Stimulated activated CD8-positive, alpha-beta memory T cell treated with anti-CD3 and anti-CD28 coated beads, Interleukin-12 subunit alpha, Interleukin-12 subunit beta, amount 100 ng/mL, for 4 hours (primary cell): ENCODE measurements at places on chromosomes 1 and 21.

GRCh38 chr1:119635811-119636390 lies 12.2 kb downstream of the ZNF697 start:
- no peak for DNase-seq

DNA sequence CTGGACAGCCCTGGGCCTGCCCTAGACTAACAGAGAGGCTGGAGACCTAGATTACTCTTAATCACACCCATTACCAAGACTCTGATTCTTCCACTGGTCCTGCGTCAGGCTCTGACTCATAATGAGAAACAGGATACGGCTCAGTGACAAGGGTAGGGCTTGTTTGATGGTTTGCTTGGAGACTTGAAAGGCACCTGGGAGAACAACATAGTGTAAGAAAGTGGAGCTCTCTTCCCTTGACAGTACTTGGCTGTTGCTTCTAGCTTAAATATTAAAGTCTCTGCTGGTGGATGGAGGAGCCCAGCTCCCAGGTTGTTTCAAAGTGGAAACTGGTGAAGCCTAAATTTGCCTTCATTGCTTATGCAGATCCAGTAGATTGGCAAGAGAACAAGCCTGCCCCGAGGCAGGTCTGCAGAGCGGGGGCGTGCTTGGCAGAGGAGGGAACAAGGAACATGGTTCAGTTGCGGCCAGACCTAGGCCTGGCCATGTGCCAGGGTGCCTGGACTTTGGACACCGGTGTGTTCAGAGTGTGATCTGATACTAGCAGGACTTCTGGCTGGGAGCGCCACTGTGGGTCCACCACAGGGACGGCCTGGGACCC lies 480.6 kb downstream of the CAMTA1 start:
- no peak for DNase-seq

DNA sequence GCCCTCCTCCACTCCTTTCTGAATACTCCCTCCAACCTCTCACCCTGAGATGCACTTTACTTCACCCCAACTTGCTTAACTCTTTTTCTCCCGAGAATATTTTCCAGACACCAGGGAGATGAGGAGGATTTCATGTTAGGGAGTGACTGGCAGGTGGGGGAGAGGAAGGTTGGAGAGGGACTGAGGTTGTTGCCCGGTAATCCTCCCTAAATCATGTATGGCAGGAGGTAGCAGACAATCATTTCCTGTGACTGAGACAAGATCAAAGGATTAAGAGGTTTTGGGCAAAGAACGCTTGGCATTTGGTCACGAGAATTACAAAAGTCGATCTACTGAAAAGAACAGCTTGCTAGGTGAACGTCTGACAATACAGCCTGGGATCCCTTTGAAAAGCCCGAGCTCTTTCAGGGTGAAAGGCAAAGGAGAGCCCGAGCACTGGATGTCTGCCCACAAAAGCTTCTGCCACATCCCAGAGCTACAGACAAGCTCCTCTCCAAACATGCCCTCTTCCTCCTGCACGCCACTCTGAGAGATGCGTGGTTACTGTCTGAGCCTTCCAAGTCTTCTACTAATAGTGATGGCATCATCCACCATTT lies 154.1 kb downstream of the DAB1 start:
- DNase-seq: no peak

GRCh38 chr1:202005958-202006357 lies 4.4 kb upstream of the ELF3 start:
- no peak for DNase-seq

GRCh38 chr1:5994713-5995621 lies 2.7 kb upstream of the NPHP4 start:
- DNase-seq: peak; percentile 37

- DNase-seq: no peak
These were observed 6.7 kb downstream of the GADD45A start for GRCh38 chr1:67691712-67692111.

- DNase-seq: no peak
These were observed 441 bp downstream of the PPT1 start for GRCh38 chr1:40096646-40096976.

GRCh38 chr1:31938184-31938975 lies at the start of gene PTP4A2:
Gene PTP4A2, minus strand, starts transcription at chr1:31938368. Its CDS starts 19,303 bp downstream, at chr1:31919065.
- DNase-seq: peak; percentile 77

- no peak for DNase-seq
These were observed 174.2 kb downstream of the PCP4 start for GRCh38 chr21:40041446-40041845.

GRCh38 chr1:11746092-11746491 lies 10.2 kb downstream of the AGTRAP start:
- DNase-seq: no peak

DNA sequence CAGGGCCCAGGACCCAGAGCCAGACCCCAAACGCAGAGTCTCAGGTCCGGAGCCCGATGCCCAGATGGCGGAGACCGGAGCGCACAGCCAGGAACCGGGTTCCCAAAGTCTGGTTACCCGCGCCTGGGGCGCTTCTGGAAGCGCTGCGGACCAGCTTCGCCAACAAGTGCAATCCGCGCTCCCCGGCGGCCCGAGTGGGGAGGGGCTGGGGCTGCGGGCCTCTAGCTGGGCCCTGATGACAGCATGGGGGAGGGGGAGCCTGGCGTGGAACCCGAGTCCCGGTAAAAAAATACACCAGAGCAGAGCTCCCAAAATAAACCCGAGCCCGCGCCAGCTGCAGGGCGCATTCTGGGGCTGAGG lies 494 bp downstream of the NT5C1A start:
- no peak for DNase-seq
